ENCODE measurements at places on chromosomes 7 and 10.

- no peak for DNase-seq
These were observed 8.3 kb upstream of the DENND10 start for GRCh38 chr10:119095640-119096039.

- DNase-seq = no peak
These were observed 736 bp downstream of the SKIDA1 start for GRCh38 chr10:21524526-21525366.

DNA sequence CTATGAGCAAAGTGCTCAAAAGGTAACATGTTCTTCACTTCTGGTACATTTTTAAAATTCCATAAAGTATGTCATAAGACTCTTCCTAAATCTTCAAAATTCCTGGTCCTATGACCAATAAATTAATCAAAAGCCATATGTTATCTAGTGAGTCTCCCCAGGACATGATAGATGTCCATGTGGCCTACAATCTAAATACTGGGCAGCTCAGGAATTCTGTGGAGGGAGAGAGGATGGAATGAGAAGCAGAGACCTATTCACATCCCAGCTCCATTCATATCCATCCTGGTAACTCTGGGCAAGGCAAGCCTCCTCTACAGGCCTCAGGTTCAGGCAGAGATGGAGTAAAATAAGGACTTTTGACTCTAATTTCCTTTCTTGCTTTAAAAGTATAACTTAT, 224.8 kb downstream of the MTERF1 start:
- DNase-seq = no peak

- DNase-seq = peak; percentile 4
These were observed 642.2 kb downstream of the SH2D4B start for GRCh38 chr10:81179805-81180452.

DNA sequence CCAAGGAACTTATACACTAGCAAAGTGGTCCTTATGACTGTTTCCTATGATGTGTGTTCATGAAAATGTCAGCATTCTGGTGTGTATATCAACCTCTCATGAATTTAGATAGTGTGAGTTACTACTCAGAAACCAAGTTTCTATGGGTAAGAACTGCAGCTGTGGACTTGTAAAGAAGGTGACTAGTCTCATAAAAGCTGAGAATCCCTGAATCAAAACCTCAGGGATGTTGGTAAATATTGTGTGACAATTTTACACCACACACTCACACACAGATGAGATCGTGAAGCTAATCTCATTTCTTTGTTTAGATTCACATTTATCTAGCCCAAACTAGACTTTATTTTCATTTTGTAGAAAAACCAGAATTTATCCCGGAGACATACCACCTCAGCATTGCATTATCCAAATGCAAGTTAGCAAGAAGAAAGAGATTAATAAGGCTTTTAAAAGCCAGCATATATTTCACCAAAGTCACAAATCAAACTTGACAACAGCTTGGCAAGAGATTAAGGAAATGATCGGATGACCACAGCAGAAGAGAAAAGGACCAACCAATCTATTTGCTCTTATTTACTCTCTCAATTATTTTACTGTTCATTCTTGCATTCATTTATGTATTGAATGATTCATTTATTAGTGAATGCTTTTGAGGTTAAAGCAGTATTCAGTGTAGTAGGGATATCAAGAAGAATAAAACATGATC, 92.9 kb downstream of the PLXDC2 start:
- DNase-seq = no peak

GRCh38 chr7:159229683-159230475, 85.2 kb upstream of the VIPR2 start:
- DNase-seq = no peak

DNA sequence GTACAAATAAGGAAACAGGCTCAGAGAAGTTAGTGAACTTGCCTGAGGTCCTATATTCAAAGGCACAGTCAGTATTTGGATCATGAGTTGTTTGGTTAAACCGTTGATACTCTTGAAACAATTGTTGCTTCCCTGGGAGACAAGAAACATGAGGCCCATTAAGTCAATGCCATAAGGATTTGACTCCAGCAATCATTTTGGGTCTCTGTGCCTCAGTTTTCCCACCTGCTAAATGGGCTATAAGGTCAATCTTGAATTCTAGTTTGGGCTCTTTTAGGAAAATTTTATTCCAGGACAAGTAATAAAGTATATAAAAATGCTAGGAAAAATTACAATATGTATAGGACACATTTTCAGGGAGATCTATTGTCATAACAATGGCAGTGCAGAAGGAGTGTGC, 202.1 kb downstream of the TMEM26 start:
- DNase-seq = no peak

DNA sequence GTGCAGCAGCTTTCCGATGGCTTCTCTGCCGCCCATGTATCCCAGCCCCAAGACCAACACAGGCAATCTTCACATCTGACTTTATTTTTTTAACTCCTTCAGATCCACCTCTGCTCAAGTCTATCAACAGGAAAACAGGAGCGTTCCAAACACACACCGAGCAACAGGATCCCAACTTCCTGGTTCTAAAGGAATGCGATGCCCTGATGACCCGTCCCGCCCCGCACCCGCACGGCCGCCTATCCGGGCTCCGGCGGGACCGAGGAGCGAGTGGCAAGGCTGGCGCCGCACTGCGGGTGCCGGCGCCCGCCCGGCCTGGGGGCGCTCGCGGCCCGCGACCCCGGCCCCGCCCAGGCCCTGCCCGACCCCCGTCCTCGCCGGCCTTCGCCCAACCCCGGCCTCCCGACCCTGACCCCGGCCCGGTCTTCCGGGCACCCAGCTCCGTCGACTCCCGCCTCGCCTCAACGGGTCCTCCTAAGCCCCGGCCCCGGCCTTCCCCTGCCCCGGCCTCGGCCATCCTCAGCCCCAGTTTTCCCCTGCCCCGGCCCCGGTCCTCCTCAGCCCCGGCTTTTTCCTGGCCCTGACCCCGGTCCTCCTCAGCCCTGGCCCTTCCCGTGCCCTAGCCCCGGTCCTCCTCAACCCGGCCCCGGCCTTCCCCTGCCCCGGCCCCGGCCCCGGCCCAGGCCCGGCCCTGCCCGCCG, 730 bp downstream of the LARP4B start:
- no peak for DNase-seq

DNA sequence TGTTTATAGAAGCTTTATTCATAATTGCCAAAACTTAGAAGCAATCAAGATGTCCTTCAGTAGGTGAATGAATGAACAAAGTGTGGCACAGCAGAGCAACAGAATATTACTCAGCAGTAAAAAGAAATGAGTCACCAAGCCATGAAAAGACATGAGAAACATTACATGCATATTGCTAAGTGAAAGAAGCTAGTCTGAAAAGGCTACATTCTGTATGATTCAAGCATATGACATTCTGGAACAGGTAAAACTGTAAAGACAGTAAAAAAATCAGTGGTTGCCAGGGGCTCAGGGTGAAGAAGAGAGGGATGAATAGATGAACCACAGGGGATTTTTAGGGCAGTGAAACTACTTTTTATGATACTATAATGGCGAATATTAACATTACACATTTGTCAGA, 80.9 kb upstream of the APBB1IP start:
- DNase-seq = no peak

- no peak for DNase-seq
These were observed 29.8 kb downstream of the CALCR start for GRCh38 chr7:93544691-93545090.

DNA sequence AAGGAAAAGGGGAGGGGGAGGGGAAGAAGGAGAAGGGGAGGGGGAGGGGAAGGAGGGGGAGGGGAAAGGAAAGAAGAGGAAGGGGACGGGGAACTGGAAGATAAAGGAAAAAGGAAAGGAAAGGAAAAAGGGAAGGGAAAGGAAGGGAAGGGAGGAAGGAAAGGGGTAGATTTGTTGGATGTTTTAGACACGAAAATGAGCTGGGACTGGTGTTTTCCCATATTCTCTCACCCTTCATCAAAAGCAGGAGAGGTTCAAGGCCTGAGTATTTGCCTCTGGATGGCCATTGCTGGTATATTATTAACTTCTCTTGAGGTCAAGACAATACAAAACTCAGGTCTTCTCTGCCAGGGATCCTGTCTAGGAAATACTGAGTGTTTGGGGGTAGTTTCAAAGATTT, 652.7 kb downstream of the ANKRD7 start:
- DNase-seq = no peak

DNA sequence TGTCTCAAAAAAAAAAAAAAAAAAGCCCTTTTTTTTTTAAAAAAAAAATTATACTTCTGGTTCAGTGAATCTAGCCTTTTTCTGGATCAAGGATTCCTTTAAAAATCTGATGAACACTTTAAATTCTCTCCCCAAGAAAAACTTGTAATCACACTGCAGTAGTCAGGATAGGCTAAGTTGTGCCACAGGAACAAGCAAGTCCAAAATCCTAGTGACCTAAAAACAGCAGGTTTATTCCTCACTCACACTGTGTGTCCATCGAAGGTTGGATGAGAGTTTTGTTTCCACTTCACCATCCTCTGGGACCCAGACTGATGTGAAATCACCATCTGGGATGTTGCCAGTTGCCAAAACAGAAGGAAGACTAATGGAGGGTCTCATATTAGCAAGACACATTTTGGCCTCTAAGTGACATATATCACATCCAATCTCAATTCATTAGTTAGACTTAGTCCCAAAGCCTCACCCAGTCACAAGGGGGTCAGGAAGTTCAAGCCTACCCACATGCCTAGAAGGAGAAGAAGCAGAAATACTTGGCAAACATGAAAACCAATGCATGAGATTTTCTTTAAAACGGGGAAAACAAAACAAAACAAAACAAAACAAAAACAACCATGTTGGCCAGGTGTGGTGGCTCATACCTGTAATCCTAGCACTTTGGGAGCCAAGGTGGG, 32.7 kb downstream of the CYP17A1 start:
- no peak for DNase-seq

DNA sequence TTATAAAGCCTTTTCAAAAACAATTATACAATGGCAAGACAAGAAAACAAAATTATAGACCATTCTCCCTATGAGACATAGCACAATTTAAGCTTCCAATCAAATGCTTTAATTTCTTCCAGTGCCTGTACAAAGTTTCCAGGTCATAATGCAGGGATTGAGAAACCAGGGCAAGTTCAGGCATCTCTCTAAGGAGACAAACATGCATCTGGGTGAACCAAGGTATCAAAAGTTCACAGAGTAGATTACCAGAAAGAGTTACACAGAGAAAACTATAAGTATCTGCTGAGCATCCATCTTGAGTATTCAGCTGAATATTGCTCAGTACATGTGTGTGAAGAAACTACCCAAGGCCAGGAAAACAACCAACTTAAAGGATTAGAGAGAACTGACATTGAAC, 89.1 kb downstream of the COL28A1 start:
- DNase-seq = no peak

DNA sequence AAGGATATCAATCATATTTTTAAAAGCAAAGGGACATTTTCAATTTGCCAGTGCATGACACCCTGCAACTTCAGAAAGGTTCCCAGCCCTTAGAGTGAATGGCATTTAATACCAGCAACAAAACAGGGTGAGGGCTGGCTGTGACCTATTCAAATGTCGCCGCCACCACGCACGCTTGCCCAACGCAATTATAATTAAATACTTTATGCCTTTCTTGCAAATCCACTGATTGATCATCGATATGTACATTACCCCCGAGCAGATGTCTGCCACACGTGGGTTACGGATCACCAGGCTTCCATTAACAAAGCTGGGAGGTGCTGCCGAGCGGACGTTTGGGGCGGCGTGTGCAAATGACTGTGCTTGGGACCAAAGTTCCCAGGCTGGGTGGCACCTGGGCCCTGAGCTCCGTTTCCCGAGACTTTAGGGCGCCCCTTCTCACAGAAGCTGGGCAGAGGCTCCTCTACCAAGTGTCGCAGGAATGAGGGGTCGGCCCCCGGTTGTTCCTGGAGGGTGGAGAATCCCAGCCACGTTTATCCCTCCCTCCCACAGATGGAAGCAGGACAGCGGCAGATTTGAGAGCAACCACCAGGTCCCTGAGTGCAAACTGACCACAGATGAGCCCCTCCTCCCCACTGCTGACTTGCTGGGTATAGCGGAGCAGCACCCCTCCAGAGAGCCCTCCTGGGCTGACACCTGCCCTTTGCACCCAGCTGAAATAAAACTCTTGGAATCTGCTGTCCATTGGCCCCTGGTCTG, 3.9 kb downstream of the FOXL3 start:
- no peak for DNase-seq

DNA sequence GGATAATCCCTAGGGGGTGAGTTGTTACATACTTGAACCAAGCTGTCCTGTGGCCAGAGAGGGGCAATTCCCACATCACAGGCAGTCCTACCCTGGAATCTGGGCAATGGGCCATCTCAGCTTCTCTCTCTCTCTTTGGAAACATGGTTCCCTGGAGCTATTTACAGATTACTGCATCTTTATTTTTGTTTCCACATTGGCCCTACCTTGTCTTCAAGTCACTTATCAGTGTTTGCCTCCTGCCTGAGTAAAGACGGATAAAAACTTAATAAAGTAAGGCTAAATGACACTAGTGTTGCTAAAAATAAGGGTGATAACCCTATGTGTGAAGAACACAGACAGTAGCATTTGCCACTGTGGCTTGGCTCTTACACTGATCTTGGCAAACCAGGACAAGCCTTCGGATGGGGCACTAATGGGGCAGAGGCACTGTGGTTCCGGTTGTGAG, 228.2 kb downstream of the GFRA1 start:
- DNase-seq = no peak
